ENCODE measurements at places on chromosomes 1 and 21. TPM values are rescaled to one million over a fixed set of nuclear protein-coding genes. Genes with fewer than 3 reads are reported as not detected.

C8B gene
- total RNA-seq, result not detected

SLC19A1 gene
- total RNA-seq, result 43.8 TPM

OR2T2 gene
- total RNA-seq, result not detected

FAM163A gene
- not detected for total RNA-seq

MX2 gene
- 108 TPM for total RNA-seq

CA14 gene
- not detected for total RNA-seq

SLC16A1 gene
- 55.4 TPM for total RNA-seq

ZBTB17 gene
- total RNA-seq, result 38.8 TPM

CD101 gene
- total RNA-seq, result 4.2 TPM

FCRL5 gene
- total RNA-seq, result not detected

ICOSLG gene
- 4.9 TPM for total RNA-seq

COL6A1 gene
- 0.27 TPM for total RNA-seq

TRIM46 gene
- 14.2 TPM for total RNA-seq

PYHIN1 gene
- total RNA-seq, result 18.8 TPM

KLHDC9 gene
- total RNA-seq, result not detected

HES2 gene
- 0.21 TPM for total RNA-seq

KCNA2 gene
- total RNA-seq, result 3.9 TPM

RBBP4 gene
- 311 TPM for total RNA-seq

C1QA gene
- not detected for total RNA-seq

KMO gene
- total RNA-seq, result not detected

TFF1 gene
- not detected for total RNA-seq

RGS16 gene
- total RNA-seq, result 1.9 TPM

NMNAT2 gene
- total RNA-seq, result not detected

OR2L2 gene
- 0.19 TPM for total RNA-seq

OR2L13 gene
- not detected for total RNA-seq

PTAFR gene
- 0.20 TPM for total RNA-seq

EDARADD gene
- total RNA-seq, result 1.6 TPM

SPATA1 gene
- 2.3 TPM for total RNA-seq

SV2A gene
- total RNA-seq, result 7.7 TPM

PGBD2 gene
- 5.1 TPM for total RNA-seq

SPATA21 gene
- not detected for total RNA-seq

BATF3 gene
- total RNA-seq, result 12.5 TPM

NOTCH2 gene
- 76.0 TPM for total RNA-seq

SPRR2E gene
- total RNA-seq, result not detected

AMIGO1 gene
- 7.6 TPM for total RNA-seq

SLAMF6 gene
- 33.7 TPM for total RNA-seq

OR2T11 gene
- not detected for total RNA-seq

RBM34 gene
- 116 TPM for total RNA-seq

TNFRSF18 gene
- total RNA-seq, result 26.0 TPM

ANKRD34A gene
- total RNA-seq, result 2.0 TPM
